Renal cortical epithelial cell (primary cell): ENCODE measurements at places on chromosomes 11 and 22. TPM values are rescaled to one million over a fixed set of nuclear protein-coding genes. Genes with fewer than 3 reads are reported as not detected.

- DNase-seq, result no peak
Measured at GRCh38 chr11:131691181-131692041, 321.0 kb downstream of the NTM start.

GRCh38 chr11:96309643-96310017 is 33.4 kb downstream of the MAML2 start:
- DNase-seq, result no peak

GRCh38 chr11:47863189-47863897 is 15.2 kb upstream of the NUP160 start:
- DNase-seq, result no peak

DNA sequence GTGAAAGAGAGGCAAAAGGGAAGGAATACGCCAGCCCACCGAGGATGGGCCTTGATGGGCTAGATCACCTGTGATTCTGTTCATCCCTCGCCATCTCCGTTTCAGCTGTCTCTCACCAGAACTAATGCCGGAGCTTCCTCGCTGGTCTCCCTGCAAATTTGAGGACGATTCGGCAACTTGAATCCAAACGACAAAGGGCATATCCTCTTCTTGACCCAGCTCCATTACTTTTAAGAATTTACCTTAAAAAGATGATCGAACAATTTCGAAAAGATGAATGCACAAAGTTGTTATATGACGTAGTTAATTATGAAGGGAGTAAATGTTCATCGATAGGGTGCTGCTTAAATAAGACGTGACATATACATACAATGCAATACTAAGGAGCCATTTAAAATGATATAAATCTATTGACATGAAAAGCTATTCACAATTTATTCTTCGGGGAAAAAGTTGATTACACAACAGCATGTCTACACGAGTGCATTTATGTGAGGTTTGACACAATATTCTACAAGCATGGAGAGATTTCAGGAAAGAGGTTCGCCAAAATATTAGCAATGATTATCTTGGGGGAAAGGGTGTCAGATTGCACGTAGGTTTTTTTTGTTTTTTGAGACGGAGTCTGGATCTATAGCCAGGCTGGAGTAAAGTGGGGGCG is 937 bp upstream of the FAM168A start:
- DNase-seq, result no peak

DNA sequence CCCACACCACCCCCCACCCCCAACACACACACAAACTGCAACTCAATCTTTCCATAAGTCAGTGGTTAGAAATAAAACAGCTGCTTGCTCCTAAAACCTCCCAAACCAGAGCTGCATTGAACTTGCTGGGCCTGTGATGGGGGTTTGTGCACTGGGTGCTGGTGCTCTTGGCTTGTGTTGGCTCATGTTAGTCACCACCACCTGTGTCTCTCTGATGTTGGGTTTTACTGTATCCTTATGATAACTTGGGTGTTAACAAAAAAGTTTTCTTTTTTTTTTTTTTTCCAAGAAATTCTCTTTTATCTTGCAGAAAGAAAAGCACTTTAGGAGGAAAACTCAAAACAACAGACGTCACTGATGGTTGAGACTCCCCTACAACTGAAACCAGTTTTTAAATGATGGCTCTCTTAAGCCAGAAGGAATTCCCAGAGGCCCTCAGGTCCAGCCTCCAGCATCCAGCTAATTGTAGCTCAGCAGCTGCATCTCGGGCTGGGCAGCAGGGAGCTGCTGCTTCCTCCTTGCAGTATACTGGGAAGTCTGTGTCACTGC is 79.9 kb upstream of the DRD2 start:
- DNase-seq, result no peak

Gene FOSL1
- 4.2 and 9.7 TPM in 2 replicates for total RNA-seq

Gene SPA17
- 11.3 and 22.6 TPM in 2 replicates for total RNA-seq

Gene UBQLN3
- total RNA-seq, result 0.05 TPM in 1 of 2 replicates, not detected in the other

DNA sequence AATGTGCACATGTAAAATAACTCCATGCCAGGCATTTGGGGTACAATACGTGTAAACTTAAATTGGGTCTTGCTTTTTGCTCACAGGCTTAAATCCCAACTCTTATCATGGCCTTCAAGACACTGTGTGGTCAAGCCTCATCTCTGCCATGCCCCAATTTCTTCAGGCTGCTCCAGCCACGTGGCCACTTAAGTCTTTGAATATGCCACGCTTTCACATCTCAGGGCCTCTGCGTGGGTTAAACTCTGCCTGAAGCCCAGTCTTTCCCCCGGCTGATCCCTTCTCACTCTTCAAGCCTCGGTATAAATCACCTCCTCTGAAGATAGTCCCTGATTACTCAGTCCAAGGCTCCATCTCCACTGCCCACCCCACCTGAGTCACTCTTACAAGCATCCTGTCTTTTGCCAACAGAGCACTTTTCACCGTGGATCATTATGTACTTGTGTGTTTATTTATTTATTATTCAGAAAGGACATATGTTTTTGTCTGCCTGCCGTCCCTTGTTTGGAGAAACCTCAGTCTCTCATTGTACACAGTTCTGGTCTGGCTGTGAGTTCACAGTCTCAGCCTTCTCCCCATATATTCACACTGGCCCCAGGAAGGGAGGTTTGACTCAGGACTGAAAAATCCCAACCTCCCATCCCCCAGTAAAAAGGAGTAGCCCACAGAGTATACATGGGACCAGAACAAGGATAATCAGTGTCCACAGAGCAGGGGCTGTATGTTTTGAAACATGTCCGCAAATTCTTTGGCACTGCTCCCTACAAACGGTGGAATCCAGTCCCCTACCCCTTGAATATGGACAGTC is 344.7 kb downstream of the MN1 start:
- peak; percentile 77 for DNase-seq

DNA sequence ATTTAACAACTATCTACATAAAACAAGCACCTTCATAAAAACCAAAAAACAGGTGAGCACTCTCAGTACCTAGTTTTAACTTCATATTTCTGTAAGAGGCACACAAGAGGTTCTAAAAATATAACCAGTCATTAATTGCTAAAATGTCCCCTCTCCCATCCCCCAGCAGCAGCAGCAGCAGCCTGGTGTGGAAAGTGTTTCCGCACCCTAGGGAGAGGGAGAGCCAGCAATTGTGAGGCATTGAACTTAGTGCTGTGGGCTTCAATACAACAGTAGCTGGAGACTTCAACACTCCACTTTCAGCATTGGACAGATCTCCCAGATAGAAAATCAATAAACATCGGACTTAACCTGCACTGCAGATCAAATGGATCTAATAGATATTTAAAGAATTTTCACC is 1158.5 kb downstream of the JRKL start:
- DNase-seq, result no peak

Gene GRIA4
- total RNA-seq, result 0.05 and 3.1 TPM in 2 replicates

GRCh38 chr11:86497310-86497709 is 122.6 kb downstream of the CCDC81 start:
- peak; percentile 85 for DNase-seq

GRCh38 chr22:40050258-40050657 is 55.5 kb downstream of the FAM83F start:
- DNase-seq, result no peak

GRCh38 chr11:28619846-28620540 is 511.8 kb downstream of the METTL15 start:
- DNase-seq, result peak; percentile 95

Gene MUC5AC
- not detected in 2 replicates for total RNA-seq

GRCh38 chr11:58914821-58915543 is 24.3 kb upstream of the GLYATL1 start:
- no peak for DNase-seq

GRCh38 chr22:27240298-27241075 is 561.1 kb downstream of the MN1 start:
- peak; percentile 46 for DNase-seq

- DNase-seq, result no peak
Measured at GRCh38 chr11:66986178-66986545, 11.1 kb downstream of the C11orf86 start.

DNA sequence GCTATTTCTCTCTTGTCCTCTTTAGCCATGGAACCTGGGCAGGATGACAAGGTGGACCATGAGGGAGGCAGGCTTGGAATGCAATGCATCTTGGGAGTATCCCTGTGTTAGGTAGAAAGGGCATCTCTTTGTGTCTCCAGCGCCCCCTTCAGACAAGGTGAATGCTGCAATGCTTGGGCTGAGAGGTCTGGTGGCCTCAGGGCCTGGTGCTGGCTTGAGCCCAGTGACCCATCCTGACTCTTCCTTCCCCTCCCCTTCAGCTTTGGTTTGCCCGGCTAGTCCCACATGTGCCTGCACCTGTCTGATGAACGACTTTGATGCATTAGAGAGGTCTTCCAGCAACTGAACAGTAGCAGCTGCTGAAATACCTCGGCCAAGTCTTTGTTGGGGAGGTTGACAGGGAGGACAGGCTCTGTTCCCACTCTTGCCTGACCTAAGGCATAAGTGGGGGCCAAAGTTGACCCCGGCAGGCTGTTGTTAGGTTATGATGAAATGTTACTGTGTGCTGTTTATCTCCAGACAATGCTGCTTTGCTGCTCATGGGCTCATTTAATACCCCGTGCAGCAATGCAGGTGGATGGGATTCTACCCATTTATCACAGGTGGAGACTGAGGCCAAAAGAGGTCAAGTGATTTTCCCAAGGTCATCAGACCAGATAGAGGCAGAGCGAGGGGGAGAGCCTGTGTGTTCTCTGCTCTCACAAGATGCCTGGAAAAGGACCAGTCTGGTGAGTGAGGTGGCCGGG is 22.5 kb downstream of the MYO18B start:
- DNase-seq, result no peak

DNA sequence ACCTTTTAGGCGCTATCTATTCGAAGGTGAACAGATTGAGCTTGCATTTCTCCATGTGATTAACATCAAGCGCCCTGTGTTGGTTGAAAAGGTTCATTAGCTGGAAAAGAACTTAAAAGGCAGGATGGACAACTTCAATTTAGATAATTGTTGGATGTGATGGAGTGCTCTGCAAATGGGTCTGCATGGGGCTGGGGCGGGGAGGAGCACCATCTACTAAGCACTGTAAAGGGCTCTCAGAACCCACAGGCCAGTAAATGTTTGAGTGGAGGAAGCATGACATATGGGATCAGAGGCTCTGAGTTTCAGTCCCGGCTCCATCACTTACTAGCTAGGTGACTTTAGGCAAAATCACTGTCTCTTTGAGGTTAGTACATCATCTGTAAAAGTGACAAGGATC is 28.2 kb downstream of the ARL14EP start:
- no peak for DNase-seq

- no peak for DNase-seq
Measured at GRCh38 chr11:102837646-102838045, 5.8 kb downstream of the MMP3 start.

Gene RIMBP3C
- total RNA-seq, result under 0.01 and 0.17 TPM in 2 replicates

GRCh38 chr11:1937616-1938342 is 9.4 kb upstream of the MRPL23 start:
- no peak for DNase-seq

GRCh38 chr11:113375402-113375801 is 12.2 kb upstream of the ANKK1 start:
- DNase-seq, result no peak

- DNase-seq, result peak; percentile 80
Measured at GRCh38 chr11:48013269-48013901, 33.0 kb downstream of the PTPRJ start.

GRCh38 chr22:23059284-23059948 is 10.9 kb upstream of the GNAZ start:
- DNase-seq, result no peak

GRCh38 chr11:117834838-117835443 is 10.4 kb upstream of the FXYD2 start:
- no peak for DNase-seq

Gene VPREB1
- not detected in 2 replicates for total RNA-seq

DNA sequence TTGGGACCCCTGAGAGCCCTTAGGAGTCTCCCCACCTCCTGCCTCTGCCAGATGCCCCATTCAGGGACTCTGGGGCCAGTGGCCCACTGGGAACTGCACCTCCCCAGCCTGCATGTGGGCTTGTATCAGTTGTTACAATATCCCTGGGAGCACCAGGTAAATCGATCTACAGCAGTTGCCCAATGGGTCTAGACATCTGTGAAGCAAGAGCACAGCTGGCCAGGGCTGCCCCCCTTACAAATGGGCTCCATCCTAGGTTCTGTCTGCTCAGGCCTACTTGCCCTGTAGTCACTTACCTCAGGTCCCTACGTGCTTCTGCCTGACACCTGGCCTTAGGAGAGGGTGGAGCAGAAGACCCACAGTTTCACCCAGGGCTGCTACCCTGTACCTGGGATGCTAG is 62.7 kb downstream of the HIRA start:
- DNase-seq, result no peak

- DNase-seq, result no peak
Measured at GRCh38 chr11:122691549-122692150, 36.1 kb downstream of the UBASH3B start.

Gene CTR9
- 28.3 and 42.9 TPM in 2 replicates for total RNA-seq

DNA sequence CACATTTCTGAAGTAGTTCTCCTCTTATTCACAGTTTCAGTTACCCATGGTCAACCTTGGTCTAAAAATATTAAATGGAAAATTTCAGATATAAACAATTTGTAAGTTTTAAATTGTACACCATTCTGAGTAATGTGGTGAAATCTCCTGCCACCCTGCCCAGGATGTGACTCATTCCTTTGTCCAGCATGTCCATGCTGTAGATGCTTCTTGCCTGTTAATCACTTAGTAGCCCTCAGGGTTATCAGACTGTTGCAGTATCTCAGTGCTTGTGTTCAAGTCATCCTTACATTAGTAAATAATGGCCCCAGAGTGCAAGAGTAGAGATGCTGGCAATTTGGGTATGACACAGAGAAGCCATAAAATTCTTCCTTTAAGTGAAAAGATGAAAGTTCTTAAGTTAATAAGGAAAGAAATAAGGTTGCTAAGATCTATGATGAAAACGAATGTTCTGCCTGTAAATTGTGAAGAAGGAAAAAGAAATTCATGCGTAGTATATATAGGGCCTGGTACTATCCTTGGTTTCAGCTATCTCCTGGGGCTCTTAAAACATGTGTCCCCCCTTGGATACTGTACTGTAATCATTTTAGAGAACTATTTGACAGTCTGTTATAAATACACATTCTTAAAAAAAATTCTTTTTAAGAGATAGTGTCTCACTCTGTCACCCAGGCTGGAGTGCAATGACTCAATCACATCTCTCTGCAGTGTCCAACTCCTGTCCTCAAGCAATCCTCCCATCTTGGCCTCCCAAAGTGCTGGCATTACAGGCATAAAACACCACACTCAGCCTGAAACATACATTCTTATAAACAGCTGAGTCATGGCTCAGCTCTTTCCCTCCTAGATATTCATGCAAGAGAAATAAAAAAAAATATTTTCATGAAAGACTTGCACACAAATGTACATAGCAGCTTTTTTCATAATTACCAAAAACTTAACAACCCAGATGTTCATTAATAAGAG is 31.3 kb downstream of the MTNR1B start:
- DNase-seq, result peak; percentile 88

- no peak for DNase-seq
Measured at GRCh38 chr11:1395773-1396374, 6.1 kb downstream of the BRSK2 start.

GRCh38 chr11:56841210-56841810 is 92.8 kb upstream of the OR9G4 start:
- DNase-seq, result peak; percentile 48

- peak; percentile 80 for DNase-seq
Measured at GRCh38 chr22:40240686-40241085, 63.0 kb downstream of the TNRC6B start.

Gene CARD18
- not detected in 2 replicates for total RNA-seq
